ENCODE measurements at places on chromosomes 4 and X.

DNA sequence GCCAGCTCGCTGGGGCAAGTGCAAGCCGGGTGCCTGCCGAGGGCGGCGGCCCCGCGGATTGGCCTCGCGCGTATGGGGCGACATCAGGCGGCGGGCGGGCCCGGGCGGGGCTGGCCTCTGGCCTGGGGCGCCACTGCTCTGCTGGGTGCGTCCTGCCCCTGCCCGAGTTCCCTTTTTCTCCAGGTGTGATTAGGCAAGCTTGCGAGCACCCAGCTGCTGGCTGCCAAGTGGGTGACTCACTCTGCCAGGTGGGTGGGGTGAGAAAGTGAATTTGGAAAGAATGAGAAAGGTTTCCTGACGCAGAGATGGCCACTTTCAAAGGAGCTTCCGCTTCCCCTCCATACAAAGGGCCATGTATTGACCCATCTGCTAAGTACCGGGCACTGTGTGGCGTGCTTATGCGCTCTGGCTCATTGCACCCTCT lies 32.5 kb downstream of the FGFBP1 start:
- no peak overlapping the region for H3K27ac ChIP-seq
- no peaks in the 10 kb centered on the region for H3K36me3 ChIP-seq
- H3K4me1 ChIP-seq = no peaks in the 10 kb centered on the region
- no peak for DNase-seq

GRCh38 chr4:156223985-156224384 lies 270.3 kb upstream of the CTSO start:
- no peak overlapping the region for H3K27ac ChIP-seq
- H3K4me3 ChIP-seq = no peak overlapping the region
- no peaks in the 10 kb centered on the region for H3K27me3 ChIP-seq
- H3K36me3 ChIP-seq = no peaks in the 10 kb centered on the region

DNA sequence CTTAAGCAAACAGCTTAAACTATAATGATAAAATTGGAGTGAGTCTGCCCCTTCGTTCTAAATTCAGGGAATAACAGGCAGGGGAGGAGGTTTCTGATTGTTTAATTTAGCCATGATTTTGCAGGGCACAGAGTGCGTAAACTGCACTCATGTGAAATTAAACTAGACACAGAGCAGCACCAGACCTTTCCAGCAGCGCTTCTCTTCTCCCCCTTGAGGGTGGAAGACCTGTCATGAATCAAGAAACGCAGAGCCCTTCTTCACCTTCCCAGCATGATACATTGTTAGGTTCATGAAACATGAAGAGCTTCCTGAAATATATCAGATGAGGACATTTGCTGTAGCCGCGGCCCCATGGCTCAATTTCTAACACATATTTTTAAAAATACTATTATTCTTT lies 63.1 kb downstream of the FAM114A1 start:
- H3K4me1 ChIP-seq = no peaks in the 10 kb centered on the region
- no peak for DNase-seq
- no peaks in the 10 kb centered on the region for H3K27me3 ChIP-seq
- H3K27ac ChIP-seq = no peak overlapping the region

- no peak overlapping the region for H3K4me3 ChIP-seq
- H3K27me3 ChIP-seq = no peaks in the 10 kb centered on the region
- DNase-seq = no peak
- no peak overlapping the region for H3K27ac ChIP-seq
Observed at GRCh38 chr4:105784761-105785160, 76.2 kb downstream of the GSTCD start.

DNA sequence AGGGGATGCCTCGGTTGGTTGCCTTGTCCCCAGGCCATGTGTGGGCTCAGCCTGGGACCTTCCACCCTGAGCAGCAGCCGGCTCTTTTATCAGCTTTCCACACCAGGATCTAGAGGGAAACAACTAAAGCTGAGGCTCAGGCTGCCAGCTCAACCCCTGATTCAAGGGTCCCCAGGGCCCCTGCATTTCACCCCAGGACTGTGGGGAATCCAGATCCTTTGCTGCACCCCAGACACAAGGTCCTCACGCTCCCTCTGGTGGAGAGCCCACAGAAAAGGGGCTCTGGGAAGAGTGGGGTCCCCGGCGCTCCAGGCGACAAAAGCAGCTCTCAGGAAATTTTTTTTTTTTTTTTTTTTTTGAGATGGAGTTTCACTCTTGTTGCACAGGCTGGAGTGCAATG lies 64.3 kb downstream of the ZFYVE28 start:
- H3K27ac ChIP-seq = no peak overlapping the region
- no peaks in the 10 kb centered on the region for H3K4me1 ChIP-seq
- H3K27me3 ChIP-seq = no peaks in the 10 kb centered on the region
- DNase-seq = peak; percentile 13
- no peak overlapping the region for H3K4me3 ChIP-seq
- no peaks in the 10 kb centered on the region for H3K36me3 ChIP-seq

- no peak overlapping the region for H3K27ac ChIP-seq
- H3K36me3 ChIP-seq = no peaks in the 10 kb centered on the region
- H3K4me1 ChIP-seq = no peaks in the 10 kb centered on the region
- no peak for DNase-seq
- H3K27me3 ChIP-seq = peaks cover 25% of the 10 kb centered on the region
Observed at GRCh38 chr4:140811429-140811828, 55.2 kb upstream of the TBC1D9 start.

GRCh38 chrX:17859609-17860178 lies 1.4 kb downstream of the RAI2 start:
- H3K27ac ChIP-seq = no peak overlapping the region
- H3K4me3 ChIP-seq = no peak overlapping the region
- no peak for DNase-seq
- peaks cover 23% of the 10 kb centered on the region for H3K27me3 ChIP-seq
- no peaks in the 10 kb centered on the region for H3K36me3 ChIP-seq

GRCh38 chr4:82899374-82900065 lies 1.0 kb upstream of the THAP9 start:
- peaks cover 18% of the 10 kb centered on the region for H3K36me3 ChIP-seq
- peaks cover 20% of the 10 kb centered on the region for H3K4me1 ChIP-seq
- peak overlapping the region; percentile 100 for H3K27ac ChIP-seq
- peak; percentile 43 for DNase-seq

- H3K27ac ChIP-seq = no peak overlapping the region
- H3K4me1 ChIP-seq = no peaks in the 10 kb centered on the region
- H3K27me3 ChIP-seq = no peaks in the 10 kb centered on the region
- H3K4me3 ChIP-seq = no peak overlapping the region
- no peaks in the 10 kb centered on the region for H3K36me3 ChIP-seq
Observed at GRCh38 chr4:140703463-140703862, 52.7 kb downstream of the TBC1D9 start.

- H3K27ac ChIP-seq = no peak overlapping the region
- no peaks in the 10 kb centered on the region for H3K36me3 ChIP-seq
- DNase-seq = no peak
Observed at GRCh38 chr4:168841672-168842019, 168.4 kb downstream of the CBR4 start.

- no peaks in the 10 kb centered on the region for H3K4me1 ChIP-seq
- H3K36me3 ChIP-seq = no peaks in the 10 kb centered on the region
- H3K27ac ChIP-seq = no peak overlapping the region
- no peaks in the 10 kb centered on the region for H3K27me3 ChIP-seq
Observed at GRCh38 chrX:133185938-133186337, 32.2 kb downstream of the TFDP3 start.

- no peaks in the 10 kb centered on the region for H3K4me1 ChIP-seq
- no peak for DNase-seq
- H3K27me3 ChIP-seq = no peaks in the 10 kb centered on the region
- no peak overlapping the region for H3K27ac ChIP-seq
- H3K36me3 ChIP-seq = no peaks in the 10 kb centered on the region
Observed at GRCh38 chr4:136342666-136343065, 1189.6 kb downstream of the PCDH18 start.

DNA sequence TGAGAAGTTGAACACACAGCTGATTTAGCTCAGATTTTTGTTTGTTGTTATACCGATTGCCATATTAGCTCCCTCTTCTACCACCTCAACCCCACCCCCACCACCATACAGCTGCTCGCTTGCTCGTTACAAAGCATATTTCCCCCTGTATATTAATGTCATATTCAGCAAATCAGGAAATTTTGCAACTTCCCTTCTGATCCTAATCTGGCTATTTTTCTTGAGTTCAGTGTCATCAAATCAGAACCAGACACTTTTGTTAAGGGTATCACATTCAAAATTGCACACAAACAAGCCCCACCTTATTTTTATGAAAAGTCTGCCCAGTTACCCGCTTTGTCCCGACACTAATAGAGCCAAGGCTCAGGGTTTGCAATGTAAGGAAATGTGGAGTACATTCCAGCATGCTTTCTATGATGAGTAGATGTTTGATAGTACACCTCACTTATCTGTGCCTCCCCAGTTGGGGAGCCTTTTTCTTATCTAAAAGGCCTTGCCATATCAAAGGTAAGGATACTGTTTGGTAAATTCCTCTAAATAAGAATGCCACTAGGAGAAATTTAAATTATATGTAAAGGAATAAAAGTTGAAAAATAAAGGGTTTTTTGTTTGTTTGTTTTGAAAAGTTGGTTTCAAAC lies 212.2 kb downstream of the CBR4 start:
- H3K36me3 ChIP-seq = no peaks in the 10 kb centered on the region
- H3K4me1 ChIP-seq = peaks cover 21% of the 10 kb centered on the region
- no peak overlapping the region for H3K27ac ChIP-seq
- no peak for DNase-seq
- H3K27me3 ChIP-seq = no peaks in the 10 kb centered on the region

- no peaks in the 10 kb centered on the region for H3K27me3 ChIP-seq
- no peaks in the 10 kb centered on the region for H3K36me3 ChIP-seq
- peak overlapping the region; percentile 78 for H3K4me3 ChIP-seq
- H3K27ac ChIP-seq = no peak overlapping the region
- peak; percentile 39 for DNase-seq
- H3K4me1 ChIP-seq = no peaks in the 10 kb centered on the region
Observed at GRCh38 chrX:129540722-129541184, 694 bp downstream of the OCRL start.

DNA sequence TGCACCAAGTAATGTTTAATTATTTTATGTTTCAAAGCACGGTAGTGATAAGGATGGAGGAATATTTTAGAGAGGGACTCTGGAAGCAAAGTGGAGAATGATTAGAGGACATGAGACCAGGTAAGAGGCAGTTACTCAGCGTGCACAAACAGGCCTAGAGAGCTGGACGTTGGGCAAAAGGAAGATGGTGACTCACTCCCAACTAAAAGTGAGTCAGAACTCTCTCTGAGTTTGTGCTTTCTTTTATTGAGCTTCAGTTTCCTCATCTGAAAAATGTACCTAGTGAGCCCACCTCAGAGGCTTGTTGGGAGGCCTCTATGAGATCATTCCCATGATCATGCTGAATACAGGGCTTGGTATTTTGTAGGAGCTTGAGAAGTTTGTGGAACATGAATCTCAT lies 1.6 kb upstream of the ZC4H2 start:
- 0 out of 2 replicates have a peak, but pooled peaks cover 3% of the 10 kb centered on the region for H3K4me1 ChIP-seq
- no peaks in the 10 kb centered on the region for H3K36me3 ChIP-seq
- no peak overlapping the region for H3K27ac ChIP-seq
- H3K27me3 ChIP-seq = no peaks in the 10 kb centered on the region
- peak; percentile 40 for DNase-seq

GRCh38 chr4:74206088-74206825 lies 48.3 kb downstream of the MTHFD2L start:
- H3K4me1 ChIP-seq = peaks cover 32% of the 10 kb centered on the region
- H3K4me3 ChIP-seq = peak overlapping the region; percentile 8
- DNase-seq = peak; percentile 45
- peak overlapping the region; percentile 62 for H3K27ac ChIP-seq
- H3K27me3 ChIP-seq = no peaks in the 10 kb centered on the region

DNA sequence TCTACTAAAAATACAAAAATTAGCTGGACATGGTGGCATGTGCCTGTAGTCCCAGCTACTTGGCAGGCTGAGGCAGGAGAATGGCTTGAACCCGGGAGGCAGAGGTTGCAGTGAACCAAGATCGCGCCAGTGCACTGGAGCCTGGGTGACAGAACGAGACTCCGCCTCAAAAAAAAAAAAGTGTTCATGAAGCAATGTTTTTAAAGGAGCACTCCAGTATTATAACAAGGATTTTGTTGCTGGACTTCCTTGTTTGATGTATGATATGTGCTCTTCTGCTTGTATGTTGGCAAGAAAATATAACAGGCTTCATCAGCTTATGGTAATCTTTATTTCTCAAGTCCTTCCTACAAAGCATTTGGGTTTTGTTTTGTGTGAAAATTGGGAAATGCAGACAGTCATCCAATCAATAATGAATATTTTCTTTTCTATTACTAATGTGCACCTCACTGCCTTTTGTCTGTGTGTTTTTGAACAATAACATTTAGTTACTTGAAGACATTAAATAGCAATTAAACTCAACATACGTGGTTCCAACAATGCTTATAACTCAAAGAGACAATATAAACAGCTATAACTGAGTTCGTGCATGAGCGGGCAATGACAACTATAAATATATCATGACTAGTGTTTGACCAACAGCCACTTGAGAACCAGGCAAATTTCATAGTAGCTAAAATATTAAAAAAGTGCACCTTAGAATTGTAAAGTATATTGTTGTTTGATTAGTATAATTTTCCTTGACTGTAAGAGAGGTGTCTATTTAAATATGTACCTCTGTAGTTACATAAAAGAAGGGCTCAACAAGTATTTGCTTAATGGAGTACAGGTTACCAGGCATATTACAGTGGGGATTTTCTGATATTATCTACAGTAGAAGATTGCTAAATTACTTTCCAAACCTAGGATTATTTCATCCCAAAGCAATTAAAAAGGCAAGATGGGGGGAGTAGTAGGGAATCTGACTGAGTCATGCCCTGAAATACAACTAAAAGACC lies 210.7 kb downstream of the PPP3CA start:
- H3K27ac ChIP-seq = no peak overlapping the region
- no peak for DNase-seq
- H3K36me3 ChIP-seq = no peaks in the 10 kb centered on the region
- H3K4me3 ChIP-seq = no peak overlapping the region
- no peaks in the 10 kb centered on the region for H3K27me3 ChIP-seq

DNA sequence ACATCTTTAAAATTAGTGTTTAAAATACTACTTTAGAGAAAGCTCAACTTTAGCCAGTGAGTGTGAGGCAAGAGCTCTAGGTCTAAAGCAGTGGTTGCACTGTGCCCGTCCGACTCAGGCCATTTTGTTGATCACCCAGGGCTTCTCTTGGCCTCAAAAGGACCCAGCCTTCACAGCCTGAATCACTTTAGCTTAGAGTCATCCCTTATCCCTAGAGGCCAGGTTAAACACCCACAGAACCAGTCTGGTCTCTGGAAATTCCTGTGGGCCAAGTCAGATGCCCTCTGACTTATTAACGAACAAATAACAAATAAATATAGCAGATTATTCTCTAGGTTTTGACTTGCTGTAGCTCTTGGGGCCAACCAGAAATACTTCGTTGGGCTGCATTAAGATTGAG lies 102.3 kb downstream of the WWC2 start:
- no peaks in the 10 kb centered on the region for H3K27me3 ChIP-seq
- H3K27ac ChIP-seq = peak overlapping the region; percentile 91
- H3K36me3 ChIP-seq = 0 out of 2 replicates have a peak, but pooled peaks cover 5% of the 10 kb centered on the region
- H3K4me1 ChIP-seq = peaks cover 25% of the 10 kb centered on the region
- peak overlapping the region; percentile 21 for H3K4me3 ChIP-seq

DNA sequence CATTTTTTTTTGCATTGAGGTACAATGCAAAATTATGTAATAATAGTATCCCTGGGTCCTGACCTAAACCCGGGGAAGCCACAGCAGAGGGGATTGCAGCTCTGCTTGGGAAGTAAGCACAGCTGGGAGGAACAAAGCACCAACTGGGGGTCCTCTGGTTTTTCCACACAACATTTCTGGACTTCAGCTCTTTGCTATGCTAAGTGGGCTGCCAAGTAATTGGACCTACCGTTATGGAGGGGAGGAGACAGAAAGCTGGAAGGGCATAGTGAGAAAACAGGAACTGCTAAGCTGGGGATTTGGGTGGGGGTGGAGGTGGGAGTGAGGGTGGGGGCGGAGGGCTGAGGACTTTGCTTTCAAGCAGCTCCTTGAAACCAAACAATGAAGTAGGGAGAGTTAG lies 183.3 kb downstream of the ZIC3 start:
- no peaks in the 10 kb centered on the region for H3K27me3 ChIP-seq
- DNase-seq = no peak
- no peaks in the 10 kb centered on the region for H3K4me1 ChIP-seq
- no peaks in the 10 kb centered on the region for H3K36me3 ChIP-seq
- H3K27ac ChIP-seq = no peak overlapping the region

Measured in GM23248 (cell line).